Activated CD4-positive, alpha-beta T cell treated with anti-CD3 and anti-CD28 coated beads, Interleukin-2, amount 50 U/mL, for 16 hours (primary cell): ENCODE measurements at places on chromosomes 4 and X.
A peak's percentile ranks its signal among the peaks of the same experiment; 100 is the strongest.

DNA sequence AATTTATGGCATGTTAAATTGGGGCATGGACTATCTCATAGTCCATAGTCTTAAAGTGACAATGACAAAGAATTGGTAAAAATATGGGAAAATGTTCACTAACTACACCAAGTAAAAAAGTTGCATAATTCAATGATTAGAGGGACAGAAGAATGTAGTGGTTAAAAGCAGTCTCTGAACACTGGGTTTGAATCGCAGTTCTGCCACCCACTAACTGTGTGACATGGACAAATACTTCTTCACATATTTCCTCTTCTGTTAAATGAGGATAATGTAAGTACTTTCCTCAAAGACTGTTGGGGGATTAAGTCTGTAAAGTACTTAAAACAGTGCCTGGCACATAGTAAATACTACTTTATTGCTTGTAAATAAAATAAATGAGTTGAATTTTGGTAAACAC, 15.3 kb downstream of the COQ2 start:
- no peak for DNase-seq

GRCh38 chrX:19627081-19627480, 111.8 kb upstream of the MAP3K15 start:
- no peak for DNase-seq

- DNase-seq: no peak
These were observed 612.5 kb upstream of the TECRL start for GRCh38 chr4:65021737-65022136.

GRCh38 chr4:40289366-40290188, 45.6 kb upstream of the CHRNA9 start:
- DNase-seq: peak; percentile 76

GRCh38 chr4:69054578-69055200, 41.6 kb upstream of the UGT2B7 start:
- DNase-seq: no peak

GRCh38 chr4:48913346-48913745, 6.8 kb upstream of the OCIAD2 start:
- no peak for DNase-seq

- DNase-seq: no peak
These were observed 85.9 kb downstream of the RNF150 start for GRCh38 chr4:141047228-141047884.

- no peak for DNase-seq
These were observed 62.3 kb upstream of the SMARCA5 start for GRCh38 chr4:143451186-143451585.

- DNase-seq: no peak
These were observed 27.4 kb downstream of the CBLL2 start for GRCh38 chrX:22300130-22300529.

DNA sequence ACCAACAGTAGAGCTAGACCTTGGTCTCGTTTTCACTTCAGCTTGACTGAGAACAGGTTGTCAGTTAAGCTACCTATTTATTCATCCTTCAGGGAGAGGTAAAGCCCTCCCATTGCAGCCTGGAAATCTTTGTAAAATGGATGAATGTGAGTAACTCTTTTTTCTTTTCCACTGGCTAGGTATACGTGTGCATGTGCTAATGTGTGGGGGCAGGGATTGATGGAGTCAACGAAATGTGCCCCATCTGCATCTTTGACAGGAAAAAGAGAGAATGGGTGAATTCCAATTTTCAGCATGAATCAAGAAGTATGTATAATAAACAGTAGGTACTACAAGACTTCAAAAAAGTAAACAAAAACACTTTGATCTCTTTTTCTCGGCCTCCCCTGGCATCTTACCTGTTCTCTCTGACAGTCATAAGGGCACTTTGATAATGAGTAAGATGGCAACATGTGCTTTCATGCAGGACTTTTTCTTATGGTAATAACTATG, at the start of gene IL21:
IL21 (minus strand) TSS at position 51 of the 492 bp plus-strand sequence. CDS start 55 bp downstream, outside the sequence.
- DNase-seq: peak; percentile 80

DNA sequence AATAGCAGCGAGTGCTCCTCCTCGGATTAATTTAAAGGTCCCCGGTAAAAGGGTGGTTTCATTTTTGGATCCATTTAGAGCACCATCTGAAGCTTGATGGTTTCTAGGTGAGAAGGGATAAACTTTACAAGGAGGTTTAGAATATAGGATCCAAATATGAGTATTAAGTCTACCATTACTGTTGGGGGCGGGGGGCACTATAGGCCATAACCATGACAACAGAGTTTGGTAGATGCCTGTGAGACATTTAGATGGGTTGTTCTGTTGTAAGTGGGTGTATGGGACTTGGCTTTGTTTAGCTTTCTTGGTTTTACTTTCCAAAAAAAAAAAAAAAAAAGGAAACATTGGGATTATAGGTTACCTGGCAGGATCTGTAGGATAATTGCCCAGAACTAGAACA, 92.7 kb downstream of the TENT5D start:
- no peak for DNase-seq

GRCh38 chr4:23889814-23890341, at the start of gene PPARGC1A:
TSS of gene PPARGC1A (minus strand) at chr4:23890047. CDS start at chr4:23889957, 90 bp downstream.
- DNase-seq: no peak

DNA sequence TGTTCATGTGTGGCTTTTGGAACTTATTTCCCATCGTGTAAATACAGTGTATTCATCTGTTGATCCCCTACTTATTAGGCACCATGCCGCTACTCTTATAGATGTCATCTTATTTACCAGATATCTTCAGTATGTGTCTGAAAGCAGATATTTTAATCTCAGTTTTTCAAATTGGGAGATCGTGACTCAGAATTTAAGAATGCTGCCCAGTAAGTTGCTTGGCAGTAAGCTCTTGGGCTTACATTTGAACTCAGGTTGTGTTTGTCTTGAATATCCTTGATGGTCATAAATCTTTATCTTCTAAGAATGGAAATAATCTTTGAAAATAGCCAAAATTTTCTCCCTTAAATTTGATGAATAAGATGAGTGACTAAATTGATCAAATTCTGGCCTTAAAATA, 45.9 kb upstream of the RPA4 start:
- no peak for DNase-seq

DNA sequence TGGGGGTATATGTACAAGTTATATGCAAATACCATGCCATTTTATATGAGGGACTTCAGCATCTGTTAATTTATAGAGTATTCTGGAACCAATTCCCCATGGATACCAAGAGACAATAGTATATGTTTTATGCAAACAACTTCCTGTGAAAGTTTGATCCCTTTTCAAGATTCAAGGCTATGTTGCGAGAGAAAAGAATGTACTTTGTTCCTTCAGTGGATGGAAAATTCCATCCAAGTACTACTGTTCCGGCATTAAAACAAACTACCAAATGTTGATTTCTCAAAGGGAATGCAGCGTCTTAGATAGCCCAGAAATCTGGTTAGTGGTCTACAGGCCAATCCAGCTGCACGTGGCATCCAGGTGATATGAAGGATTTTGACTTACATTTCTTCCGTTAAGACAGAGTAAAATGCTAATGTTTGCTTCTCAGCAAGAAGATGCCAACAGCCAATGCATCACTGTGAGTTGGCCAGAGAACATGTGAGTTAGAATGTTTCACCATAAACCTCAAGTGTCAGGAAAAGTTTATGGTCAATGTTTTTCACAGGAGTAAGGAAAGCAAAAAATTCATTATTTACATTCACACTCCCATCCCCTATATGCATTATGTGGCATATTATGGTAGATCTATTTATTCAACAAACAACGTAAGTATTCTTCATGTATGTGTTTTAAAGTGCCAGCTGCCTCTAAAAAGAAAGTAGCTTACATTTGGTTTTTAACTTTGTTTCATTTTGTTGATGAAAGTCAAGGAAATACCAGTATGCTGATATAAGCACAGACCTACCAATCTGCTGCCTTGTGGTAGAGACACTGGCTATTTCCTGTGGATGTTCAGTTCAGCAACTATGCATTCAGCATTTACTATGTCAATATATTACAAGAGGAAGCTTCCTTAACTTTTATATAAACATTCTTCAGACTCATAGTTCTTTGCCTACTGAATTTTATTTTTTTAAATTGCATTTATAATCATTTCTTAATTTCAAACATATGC, 44.4 kb downstream of the METTL14 start:
- DNase-seq: no peak

GRCh38 chrX:57451426-57452020, 140.3 kb upstream of the ZXDB start:
- DNase-seq: no peak

- DNase-seq: no peak
These were observed 191.3 kb downstream of the MID1IP1 start for GRCh38 chrX:38992441-38993096.

DNA sequence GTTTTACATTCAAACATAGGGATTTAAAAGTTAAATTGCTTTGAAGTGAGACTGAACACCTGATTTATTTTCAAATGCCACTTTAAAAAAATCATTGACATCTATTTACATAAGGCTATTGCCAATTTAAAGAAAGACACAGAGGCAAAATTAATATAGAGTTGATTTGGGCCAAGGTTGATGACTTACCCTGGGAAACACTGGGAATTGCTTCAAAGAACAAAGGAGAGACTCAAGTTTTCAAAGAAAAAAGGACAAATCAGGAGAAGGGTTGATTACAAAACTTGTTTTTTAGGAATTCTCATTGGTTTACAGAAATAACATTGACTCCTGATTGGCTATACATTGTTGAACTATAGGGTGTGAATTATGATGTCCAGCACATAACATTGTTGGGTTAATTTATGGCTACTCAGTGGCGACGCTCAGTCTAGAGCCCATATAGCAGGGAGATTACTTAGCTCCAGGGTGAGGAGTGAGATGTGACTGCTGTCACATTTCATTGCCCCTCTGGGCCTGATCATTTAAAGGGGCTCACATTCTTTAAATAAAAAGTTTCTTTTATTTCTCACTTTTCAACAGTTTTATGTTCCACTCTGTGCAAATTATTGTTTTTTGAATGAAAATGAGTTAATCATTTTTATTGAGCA, 184.6 kb downstream of the SPATA18 start:
- DNase-seq: no peak

- DNase-seq: no peak
These were observed 1.9 kb upstream of the MAMLD1 start for GRCh38 chrX:150361070-150361776.

DNA sequence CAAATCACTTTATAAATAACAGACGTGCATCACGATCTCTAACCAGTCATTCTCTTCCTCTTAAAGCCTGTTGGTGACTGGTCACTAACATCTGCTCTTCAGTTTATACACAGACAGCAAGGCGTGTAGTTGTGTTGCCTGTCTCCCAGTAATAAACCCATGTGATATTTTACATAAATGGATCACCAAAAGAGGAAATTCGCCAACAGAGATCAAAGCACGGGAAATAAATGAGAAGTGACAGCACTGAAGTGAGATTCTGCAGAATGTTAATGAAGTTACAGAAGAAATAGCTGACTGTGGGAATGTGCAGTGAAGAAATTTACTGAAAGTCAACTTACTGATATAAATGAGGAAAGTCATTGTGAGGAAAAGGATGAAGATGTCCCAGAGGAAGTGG, 47.0 kb downstream of the AFF1 start:
- peak; percentile 9 for DNase-seq

GRCh38 chr4:1809754-1810502, 16.8 kb downstream of the FGFR3 start:
- DNase-seq: peak; percentile 70

DNA sequence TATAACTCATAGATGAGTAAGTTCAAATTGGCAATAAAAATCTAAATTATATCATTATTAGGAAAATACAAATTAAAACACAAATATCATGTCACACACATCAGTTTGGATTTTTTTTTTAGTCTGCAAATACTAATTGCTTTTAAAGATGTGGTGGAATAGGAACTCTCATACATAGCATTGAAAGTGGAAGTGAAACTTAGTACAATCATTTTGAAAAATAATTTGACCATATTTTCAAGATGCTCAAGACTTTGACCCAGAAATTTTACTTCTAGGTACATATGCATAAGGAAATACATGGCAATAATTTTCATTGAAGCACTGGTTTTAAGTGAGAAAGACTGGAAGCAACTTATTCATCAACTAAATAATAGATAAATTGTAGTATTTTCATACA, 147.5 kb upstream of the SMIM31 start:
- no peak for DNase-seq

GRCh38 chr4:26015133-26015651, 101.2 kb downstream of the SMIM20 start:
- no peak for DNase-seq

DNA sequence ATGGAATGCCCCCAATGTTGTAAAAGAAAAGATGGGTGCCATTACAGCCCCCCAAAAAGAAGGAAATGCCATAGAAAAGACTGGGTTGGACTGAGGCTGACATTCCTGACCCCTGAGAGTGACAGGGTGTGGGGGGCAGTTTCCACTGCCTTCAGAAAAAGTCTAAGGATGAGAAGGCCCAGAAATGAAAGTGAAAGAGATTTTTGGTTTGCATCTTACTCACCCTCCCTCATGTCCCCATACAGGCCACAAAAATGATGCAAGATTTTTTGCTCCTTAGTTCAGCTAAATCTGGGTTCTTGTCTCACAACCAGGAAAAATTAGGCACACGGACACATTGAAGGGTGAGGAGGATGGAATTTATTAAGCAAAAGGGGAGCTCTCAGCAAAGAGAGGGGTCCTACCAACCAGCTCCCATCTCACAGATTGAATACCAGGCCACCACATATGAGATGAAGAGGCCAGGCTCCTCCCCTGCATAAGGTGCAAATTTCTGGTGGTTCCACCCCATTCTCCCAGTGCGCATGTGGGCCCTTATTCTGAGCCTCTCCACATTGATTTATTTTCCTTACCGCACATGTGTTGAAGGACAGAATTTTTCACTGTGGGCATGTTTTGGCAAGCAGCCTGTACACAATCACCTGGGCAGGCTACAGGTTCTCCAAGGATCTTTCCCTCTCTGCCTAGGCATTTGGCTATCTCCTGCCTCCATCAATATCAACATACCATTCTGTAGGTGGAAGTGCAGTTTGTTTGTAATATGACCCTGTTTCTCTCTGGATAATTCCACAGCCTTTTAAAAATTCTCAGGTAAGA, 18.8 kb downstream of the PPP4R3C start:
- peak; percentile 48 for DNase-seq
